CD4-positive, alpha-beta T cell treated with Interleukin-17A for 4 hours (primary cell): ENCODE measurements at places on chromosomes 13 and 19.

DNA sequence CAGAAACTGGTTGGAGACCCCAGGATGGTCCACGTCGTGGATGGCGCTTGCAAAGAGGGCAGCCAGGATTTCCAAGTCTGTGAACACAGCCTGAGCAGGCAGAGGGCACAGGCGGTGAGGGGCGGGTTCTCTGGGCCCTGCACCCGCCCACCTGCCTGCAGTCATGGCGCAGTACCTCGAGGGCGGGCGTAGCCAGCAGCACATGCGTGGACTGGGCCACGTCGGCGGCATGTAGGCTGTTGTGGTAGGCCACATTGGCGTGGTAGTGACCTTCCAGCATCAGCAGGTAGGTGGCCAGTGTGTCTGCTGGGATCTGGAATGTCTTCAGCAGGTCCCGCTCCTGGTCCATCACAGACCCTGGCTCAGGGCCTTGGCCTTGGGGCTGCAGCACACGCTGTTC lies 8.1 kb downstream of the PDE4C start:
- no peak for DNase-seq

GRCh38 chr13:48644951-48645350 lies 8.8 kb upstream of the CYSLTR2 start:
- DNase-seq, result no peak

- peak; percentile 44 for DNase-seq
Observed at GRCh38 chr19:50669302-50670101, 20.3 kb downstream of the C19orf81 start.

DNA sequence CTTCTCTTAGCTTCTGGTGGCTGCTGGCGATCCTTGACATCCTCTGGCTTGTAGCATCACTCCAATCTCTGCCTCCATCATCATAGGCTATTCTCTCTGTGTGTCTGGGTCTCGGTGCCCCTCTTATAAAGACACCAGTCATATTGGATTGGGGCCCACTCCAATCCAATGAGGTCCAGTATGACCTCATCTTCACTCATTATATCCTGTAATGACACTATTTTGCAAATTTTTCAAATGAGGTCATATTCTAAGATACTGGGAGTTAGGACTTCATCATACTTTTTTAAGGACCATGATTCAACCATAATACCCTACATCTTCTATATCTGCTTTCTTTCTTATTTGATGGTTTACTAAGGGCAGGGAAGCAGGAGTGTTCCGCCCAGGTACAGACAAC lies 12.0 kb upstream of the SLC46A3 start:
- no peak for DNase-seq

GRCh38 chr19:53849237-53849676 lies 18.4 kb upstream of the MYADM start:
- DNase-seq, result no peak

DNA sequence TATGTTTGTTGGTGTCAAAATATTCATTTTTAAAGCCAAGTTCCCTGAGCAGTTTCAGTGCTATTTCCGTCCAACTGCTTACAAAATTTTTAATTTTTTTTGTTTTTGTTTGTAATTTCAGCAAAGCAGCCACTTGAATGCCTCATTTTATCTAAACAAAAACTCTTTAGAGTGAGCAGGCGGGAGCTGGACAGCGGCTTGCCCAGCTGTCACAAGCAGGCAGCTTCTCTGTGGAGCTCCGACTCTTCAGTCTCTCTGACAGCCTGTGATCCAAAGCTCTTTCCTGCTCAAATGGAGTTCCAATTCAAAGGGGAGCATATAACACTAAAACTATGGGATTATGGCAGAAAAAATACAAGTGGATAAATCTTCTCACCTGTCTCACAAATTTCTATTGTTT lies 618.3 kb upstream of the PCDH20 start:
- no peak for DNase-seq

GRCh38 chr19:1041272-1041834 lies 1.4 kb downstream of the ABCA7 start:
- DNase-seq, result no peak

GRCh38 chr19:18433015-18433691 lies 4.8 kb downstream of the ISYNA1 start:
- DNase-seq, result peak; percentile 63

DNA sequence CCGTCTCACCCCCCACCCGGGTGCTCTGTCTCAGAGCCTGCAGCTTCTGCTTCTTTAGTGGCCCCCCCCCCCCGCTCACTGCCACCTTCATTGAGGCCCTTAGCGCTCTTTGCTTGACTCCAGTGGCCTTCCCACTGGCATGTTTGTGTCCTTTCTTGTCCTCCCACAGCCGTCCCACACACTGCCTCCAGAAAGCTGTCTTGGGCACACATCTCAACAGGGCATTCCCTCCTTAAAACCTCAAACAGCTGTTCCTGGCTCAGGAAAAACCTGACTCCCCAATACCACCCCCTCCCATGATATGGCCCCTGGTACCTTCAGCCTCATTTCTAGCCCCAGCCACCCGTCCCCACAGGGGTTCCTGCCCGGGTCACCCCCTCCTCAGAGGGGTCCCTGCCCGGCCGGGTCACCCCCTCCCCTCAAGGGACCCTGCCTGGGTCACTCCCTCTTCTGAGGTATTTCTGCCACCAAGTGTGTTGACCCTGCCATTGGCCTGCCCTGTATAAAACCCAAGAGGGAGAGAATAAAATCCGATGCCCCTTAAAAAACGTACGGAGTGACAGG lies 8.9 kb downstream of the B3GLCT start:
- DNase-seq, result no peak

GRCh38 chr13:112481458-112481857 lies 105.3 kb downstream of the SPACA7 start:
- no peak for DNase-seq

GRCh38 chr13:41224113-41225110 lies 30.0 kb upstream of the KBTBD7 start:
- no peak for DNase-seq

DNA sequence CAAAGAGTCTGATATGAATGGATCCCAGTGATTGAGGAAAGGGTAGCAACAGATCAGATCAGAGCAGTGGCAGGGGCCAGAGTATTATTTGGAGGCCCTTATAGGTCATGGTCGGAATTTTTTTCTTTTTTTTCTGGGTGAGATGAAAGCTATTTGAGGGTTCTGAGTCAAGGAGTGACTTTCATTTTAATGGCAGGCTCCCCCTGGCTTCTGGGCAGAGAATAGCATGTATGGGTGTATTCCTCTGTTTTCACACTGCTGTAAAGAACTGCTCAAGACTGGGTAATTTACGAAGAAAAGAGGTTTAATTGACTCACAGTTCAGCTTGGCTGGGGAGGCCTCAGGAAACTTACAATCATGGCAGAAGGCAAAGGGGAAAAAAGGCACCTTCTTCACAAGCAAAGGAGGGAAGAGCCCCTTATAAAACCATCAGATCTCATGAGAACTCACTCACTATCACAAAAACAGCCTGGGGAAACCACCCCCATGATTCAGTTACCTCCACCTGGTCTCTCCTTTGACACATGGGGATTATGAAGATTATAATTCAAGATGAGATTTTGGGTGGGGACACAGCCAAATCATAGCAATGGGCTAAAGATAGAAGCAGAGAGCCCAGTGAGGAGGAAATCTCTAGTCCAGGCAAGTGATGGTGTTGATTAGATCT lies 3.0 kb upstream of the SLC6A16 start:
- DNase-seq, result peak; percentile 62

DNA sequence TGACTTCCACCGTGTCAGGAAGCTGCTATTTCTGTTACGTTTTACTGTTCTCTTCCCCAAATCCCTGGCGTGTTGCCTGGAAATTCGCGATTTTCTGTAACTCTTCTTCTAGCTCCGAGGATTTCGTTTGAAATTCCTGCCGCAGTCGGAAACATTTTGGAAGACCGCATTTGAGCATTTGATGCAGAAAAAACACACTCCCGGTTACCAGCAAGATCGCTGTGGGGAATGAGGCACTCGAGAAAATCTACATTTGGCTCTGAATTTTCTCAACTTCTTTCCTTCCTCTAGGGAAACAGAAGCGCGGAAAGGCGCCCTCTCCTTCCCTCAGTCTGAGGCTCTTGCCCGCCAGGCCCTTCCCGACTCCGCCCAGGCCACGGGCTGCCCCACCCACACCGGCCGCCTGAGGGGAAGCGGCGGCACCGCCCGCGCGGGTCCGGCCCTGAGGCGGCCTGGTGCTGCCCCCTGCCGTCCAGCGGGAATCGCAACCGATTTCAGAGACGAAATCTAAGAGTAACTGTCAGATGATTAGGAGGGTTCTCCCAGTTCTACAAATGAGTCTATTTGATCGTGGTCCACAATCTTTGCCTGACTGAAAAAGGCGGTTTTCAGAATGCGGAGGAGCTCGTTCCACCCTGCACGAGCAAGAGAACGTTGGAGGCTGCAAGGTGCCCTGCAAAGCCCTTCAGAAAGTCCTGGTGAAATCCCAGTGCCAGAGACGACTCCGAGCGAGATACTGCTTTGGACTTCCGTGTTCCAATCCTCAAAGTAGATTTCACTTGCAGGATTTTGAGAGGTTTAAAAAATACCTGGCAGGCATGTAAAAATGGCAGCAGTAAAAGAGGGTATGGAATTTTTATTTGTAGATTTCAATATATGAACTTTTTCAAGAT lies 18.4 kb upstream of the TUBGCP3 start:
- peak; percentile 93 for DNase-seq

- DNase-seq, result no peak
Observed at GRCh38 chr13:21749410-21749809, 78.5 kb downstream of the FGF9 start.

- DNase-seq, result no peak
Observed at GRCh38 chr19:38057959-38058690, 151.1 kb downstream of the SIPA1L3 start.

DNA sequence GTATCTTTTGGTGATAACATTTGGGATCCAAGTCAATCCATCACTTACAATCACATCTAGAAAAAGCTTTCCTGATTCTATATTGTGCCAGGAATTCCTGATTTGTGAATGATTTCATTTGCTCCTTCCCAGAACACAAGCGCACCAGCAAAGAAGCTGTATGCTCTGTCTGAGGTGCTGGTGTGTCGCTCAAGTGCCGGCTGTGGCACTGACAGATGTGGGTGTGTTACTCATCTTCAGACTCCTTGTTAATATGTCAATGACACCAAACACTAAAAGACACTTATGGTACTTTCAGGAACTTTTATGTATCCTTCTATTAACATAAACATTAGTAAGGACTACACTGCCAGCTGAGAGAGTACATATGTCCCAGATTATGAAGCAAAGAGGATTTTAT lies 429.1 kb downstream of the ITGBL1 start:
- DNase-seq, result no peak

GRCh38 chr19:28569132-28570131 lies 643.5 kb downstream of the UQCRFS1 start:
- DNase-seq, result no peak

DNA sequence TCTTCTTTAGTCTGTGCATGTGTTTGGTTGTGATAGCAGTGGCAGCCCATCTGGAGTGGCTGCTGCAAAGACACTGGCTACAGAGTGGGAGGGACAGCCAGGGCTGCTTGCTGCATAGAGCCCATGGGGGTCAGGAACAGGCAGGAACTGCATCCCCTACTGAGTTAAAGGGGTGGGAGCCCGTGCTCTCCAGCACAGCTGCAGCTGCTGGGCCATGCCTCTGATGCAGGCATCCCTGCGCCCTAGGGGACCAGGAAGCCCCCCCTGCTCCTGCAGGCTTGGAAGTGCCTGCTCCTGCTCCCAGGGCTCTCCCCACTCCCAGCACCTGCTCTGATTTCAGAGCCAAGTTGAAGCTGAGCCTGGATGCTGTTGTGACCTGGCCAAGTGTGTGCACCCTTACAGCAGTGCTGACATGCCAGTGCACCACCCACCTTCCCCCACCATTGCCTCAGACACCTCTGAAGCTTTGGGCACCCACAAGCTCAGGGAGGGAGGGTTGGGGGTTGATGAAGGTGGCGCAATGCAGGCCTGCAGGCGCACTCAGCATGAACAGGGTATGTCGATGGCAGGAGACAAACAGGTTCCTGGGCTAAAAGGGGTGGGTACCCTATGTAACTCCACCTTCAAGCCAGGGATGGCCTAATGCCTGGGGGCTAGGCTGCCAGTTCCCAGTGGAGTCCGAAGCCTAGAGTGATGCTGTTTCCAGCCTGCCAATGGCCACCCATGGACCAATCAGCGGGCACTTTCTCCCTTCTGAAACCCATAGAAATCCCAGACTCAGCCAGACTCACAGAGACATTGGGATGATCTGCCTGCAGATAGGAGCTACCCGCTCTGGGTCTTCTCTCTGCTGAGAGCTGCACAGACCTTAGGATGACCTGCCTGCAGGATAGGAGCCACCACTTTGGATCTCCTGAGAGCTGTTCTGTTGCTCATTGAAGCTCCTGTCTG lies 919.9 kb upstream of the MIR17HG start:
- DNase-seq, result no peak

DNA sequence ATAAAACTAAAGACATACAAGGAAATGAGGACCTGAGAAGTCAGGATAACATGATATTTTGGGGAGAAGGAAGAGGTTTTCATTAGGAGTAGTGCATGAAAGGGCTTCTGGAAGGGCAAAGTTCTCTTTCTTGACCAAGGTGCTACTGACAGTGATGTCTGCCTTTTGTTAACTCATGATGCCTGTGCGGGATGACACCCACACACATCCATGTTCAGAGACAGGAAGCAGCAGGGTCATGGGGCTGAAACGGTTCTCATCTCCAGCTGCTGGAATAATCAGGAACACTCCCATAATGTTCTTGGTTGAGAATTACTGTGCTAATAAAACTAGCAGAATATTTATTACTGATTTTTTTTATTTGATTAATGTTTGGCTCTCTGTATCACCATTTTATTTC lies 29.1 kb downstream of the KCNC3 start:
- DNase-seq, result no peak

- DNase-seq, result no peak
Observed at GRCh38 chr19:17243830-17244617, 1.7 kb downstream of the NR2F6 start.

DNA sequence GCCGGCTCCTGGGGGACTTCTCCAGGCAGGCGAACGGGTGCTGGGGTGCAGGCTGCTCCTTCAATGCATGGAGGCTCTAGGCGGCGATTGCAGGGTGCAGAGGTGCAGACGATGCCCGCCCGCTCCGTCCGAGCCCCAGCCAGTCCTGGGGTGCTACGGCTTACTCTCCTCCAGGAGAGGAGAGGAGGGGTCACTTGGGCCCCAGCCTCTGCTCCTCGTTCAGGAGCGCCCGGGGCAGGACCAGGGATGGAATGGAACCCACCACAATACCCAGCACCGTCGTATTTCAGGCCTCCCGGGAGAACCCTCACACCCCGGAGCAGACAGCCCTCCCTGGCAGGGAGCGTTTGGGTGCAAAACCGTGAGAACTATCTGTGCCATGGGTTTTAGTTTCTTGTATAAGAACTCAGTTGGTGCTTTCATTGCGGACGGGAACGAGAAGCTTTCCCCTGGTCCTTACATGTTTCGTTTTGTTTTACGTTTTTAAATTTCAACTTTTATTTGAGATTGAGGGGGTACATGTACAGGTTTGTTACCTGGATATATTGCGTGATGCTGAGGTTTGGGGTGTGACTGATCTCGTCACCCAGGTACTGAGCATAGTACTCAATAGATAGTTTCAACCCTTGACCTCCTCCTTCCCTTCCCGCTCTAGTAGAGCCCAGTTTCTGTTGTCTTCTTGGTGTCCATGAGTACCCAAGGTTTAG lies 46.8 kb downstream of the ARHGEF18 start:
- no peak for DNase-seq
